ENCODE measurements at places on chromosomes 12 and 14.

DNA sequence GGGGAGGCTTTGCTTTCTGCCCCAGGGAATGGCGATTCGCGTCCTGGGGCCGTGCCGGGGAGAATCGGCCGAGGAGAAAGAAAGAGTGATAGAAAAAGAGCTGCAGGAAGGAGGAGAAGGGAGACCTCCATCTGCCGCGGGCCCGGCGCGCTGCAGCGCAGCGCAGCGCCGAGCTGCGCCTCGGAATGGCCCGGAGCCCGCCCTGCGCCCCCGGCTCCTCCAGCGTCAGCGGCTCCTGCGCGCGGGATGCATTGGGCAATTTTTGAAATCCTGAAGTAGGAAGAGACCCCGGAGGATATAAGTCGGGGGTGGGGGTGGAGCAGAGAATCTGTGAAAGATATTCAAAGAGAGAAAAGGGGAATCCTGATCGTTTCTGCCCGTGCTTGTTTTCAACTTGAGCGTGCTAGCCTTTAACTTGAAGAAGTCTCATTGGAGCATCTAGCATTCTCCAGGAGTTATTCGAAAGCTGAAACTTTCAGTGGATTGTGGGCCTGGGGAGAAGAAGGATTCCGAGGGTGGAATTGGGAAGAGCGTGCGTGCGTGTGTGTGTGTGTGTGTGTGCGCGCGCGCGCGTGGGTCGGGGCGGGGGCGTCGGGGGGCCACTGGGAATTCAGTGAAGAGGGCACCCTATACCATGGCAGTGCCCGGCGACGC, 441 bp downstream of the PDE3A start:
- no peak for DNase-seq

- DNase-seq: no peak
Observed at GRCh38 chr12:48023386-48023785, 19.1 kb upstream of the COL2A1 start.

GRCh38 chr14:94690486-94690885, 78.3 kb downstream of the SERPINA3 start:
- no peak for DNase-seq

GRCh38 chr14:61751475-61751989, 10.7 kb upstream of the SNAPC1 start:
- DNase-seq: no peak

GRCh38 chr12:16359512-16360491, 12.4 kb downstream of the MGST1 start:
- DNase-seq: no peak
